Epithelial cell of esophagus (primary cell): ENCODE measurements at places on chromosomes 11 and 22.

DNA sequence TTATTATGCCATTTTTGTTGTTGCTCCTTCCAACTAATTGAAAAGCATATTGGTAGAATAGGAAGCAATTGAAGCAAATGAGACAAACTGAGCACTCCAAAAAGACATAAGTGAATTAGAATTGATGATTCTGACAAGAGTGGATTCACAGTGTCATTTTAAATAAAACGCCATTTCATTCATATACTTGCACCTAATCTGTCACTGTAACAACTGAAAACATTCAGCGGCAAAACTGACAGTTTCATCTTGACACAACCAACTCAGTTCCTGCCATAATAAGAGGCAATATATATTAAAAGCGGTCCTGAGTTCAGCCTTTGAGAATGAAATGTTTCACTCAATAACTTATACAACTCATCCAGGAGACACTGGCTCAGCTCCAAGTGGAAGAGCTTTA is 306.8 kb downstream of the CNTN5 start:
- no peak for DNase-seq

GRCh38 chr22:46071451-46072109 is 78.7 kb upstream of the PPARA start:
- DNase-seq = peak; percentile 95

DNA sequence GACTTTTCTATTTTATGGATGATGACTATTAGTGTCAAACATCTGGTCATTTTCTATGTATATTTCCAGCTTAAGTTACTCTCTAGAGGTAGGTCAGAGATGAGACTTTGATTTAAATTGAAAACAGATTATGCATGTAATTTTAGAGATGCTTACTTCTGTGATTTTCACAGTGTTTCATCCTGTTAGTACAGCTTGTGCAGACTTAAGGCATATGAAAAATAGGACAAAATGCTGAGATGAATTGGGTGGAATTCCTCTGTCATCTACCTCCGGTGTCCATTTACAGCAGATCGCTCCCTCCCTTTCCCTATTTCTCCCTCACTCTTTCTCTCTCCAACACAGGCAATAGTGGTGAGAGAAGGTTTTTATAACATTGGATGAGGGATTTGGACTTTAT is 14.1 kb downstream of the JAM3 start:
- DNase-seq = no peak

GRCh38 chr11:122036018-122036417 is 80.0 kb downstream of the BLID start:
- no peak for DNase-seq

DNA sequence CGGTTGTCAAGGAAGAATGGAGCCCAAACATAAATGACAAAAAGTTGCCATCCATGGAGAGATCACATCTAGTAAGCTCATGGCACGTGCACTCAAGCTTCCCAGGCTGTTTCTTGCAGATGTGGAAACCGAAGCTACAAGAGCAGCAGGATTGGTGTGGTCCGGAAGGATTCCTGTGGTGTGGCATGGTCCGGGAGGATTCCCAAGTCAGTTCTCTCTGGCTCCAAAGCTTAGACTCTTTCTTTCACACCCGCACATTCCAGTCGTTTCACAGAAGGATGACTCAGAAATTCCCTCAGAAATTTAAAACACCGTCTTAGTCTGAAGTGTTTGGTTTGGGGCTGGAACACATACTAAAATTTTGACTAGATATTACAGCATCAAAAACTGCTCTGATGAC is 78.0 kb upstream of the DRD2 start:
- peak; percentile 76 for DNase-seq

GRCh38 chr11:117855912-117856651 is 20.4 kb downstream of the FXYD6 start:
- DNase-seq = no peak

GRCh38 chr11:115874843-115875242 is 370.6 kb upstream of the CADM1 start:
- no peak for DNase-seq

DNA sequence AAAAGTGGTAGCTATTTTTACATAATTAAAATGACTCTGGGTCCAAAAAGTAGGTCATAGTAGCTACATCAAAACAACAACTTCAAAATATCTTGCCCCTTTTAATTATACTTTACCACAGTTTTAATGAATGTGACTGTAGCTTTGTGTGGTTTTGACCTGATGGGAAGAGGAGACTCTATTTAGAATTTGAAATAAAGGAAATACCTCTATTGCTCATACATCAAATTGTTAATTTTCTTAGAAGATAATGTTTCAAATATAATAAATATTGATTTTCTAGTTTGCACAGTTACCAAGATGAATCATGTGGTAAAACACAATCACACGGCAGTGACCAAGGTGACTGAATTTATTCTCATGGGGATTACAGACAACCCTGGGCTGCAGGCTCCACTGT is at the start of gene OR8K1:
OR8K1 (plus strand) TSS at position 301 of the 400 bp plus-strand sequence; CDS start at position 301, 0 bp downstream.
- no peak for DNase-seq

- no peak for DNase-seq
These were observed 9.7 kb upstream of the STK33 start for GRCh38 chr11:8603696-8604077.

- DNase-seq = no peak
These were observed 204.6 kb downstream of the DBX1 start for GRCh38 chr11:19955660-19956059.

- no peak for DNase-seq
These were observed 33.0 kb downstream of the MCHR1 start for GRCh38 chr22:40712311-40712710.

DNA sequence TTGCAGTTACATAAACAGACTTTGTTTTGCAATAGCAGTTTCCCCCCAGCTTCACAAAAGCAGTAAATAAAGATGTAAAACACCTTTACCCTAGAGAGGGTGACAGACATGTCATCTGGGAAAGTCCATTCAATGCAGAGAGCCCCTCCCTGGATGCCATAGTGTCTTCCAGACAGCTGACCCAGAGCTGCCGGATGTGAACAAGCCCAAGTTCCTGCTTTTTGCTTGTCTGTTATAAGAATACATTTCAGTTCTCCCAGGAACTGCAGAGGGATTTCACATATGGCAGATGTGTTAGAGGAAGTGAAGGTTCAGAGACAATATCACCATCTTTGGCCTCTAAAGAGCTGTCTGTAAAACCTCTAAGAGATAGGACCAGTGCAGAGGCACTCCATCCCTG is 48.9 kb downstream of the RELT start:
- no peak for DNase-seq

- no peak for DNase-seq
These were observed 97.5 kb downstream of the GRAMD1B start for GRCh38 chr11:123527526-123527925.

DNA sequence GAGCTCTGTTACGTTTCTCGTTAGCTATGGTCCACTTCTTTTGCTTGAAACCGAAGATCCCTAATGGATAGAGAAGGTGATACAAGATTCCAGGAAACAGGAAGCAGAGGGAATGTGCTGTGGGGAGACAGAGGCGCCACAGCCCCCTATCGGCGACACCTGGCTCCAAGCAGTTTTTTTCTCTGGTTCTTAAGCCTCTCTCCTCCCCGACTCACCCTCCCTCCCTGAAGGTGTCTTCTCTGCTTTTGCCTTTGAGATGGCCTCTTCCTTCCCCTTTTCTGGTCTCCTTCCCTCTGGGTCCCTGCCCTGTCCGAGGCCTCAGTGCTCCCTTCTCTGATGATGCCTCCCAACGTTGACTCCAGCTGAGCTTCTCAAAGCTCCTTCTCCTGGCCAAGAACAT is 14.2 kb upstream of the APOBEC3A start:
- DNase-seq = no peak

DNA sequence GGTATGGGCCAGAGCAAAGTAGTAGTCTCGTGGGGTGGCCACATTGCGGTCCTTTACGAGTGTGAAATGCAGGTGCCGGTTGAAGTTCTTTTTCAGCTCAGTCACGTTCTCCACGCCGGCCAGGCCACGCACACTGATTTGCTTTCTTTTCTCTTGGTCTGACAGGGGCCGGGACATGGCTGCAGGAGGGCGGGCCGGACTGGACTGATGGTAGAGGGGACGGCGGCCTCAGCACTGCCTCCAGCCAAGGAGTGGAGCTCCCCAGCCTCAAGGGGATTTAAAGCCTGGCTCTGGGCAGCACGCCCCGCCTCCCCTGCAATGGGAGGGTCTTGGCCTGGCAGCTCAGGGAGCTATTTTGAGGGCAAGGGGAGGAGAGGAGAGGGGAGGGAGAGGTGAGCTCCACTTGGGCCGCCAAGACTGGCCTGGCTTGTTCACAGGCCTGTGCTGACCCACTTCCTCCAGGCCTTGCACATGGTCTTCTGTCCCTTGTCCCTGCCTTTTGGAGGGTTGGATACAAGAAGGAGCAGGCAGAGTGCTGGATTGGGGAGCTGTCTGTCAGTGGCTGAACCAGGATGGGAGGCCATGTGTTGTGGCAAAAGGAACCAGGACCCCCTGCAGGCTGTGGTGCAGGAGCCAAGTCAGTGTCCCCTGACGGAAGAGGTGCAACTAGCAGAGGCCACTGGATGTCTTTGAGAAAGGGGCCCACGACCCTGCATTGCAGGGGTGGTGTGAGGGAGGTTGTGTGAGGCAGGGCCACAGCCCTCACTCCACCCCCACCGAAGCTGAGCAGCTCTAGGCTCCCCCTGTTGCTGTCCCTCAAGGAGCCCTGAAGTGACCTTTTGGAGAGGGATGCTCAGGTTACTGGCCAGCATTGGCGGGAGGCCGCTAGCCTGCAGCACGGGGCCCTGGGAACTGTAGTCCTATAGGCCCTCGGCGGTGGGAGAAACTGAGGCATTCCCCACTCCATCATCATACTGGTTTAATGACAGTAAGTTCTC is at the start of gene PYGM:
PYGM (minus strand) TSS at position 253 of the 998 bp plus-strand sequence; CDS start at position 177, 76 bp downstream.
- DNase-seq = no peak

DNA sequence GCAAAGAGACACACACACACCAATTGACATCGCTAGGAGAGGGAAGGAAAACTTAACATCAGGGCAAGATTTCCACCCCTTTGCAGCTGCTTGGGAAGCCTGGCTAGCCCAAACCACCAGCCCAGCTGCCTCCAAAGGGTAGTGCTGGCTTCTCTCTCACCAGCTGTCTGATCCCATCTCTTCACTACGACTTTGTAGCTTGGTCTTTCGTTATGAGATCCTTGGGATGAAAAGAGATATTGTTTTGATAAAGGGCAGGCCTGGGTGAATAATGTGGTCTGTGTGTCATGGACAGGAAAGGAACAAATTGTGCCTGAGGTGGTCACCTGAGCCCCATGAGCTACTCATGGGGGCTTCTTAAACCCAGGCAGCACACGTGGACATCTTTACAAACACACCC is 101.9 kb downstream of the ARL14EP start:
- no peak for DNase-seq

DNA sequence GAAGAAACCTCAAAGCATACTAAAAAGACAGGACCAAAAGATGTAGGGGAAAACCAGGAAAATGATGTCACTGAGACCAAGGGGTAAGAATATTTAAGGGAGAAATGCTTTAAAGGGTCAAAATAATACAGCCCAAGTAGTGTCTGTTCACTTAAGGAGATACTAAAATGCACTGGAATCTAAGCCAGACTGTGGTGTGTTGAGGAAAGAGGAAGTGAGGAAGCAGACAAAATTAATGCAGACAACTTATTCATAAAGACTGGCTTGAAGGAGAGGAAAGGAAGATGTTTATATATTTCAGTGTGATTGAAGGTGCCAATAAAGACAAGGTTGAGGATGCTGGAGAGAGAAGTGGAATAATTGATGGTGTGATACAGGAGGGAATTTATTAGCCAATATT is 15.7 kb downstream of the ZNF215 start:
- no peak for DNase-seq

DNA sequence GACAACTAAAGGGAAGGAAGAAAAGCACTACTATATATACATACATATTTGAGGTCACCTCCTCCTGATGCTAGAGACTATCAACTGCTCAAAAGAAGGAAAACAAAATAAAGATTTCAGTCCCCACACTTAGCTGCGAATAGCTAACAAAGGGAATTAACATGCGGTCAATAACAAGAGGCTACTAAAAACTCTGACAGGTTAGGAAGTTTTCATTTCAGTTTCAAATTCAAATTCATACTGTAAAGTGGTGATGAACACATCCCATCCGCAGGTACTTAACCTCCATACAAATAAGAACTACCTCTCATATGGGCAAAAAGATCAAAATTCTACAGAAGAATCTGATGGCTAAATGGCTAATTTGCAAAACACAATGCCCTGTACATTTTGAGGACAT is 2.6 kb downstream of the NAP1L4 start:
- DNase-seq = no peak

DNA sequence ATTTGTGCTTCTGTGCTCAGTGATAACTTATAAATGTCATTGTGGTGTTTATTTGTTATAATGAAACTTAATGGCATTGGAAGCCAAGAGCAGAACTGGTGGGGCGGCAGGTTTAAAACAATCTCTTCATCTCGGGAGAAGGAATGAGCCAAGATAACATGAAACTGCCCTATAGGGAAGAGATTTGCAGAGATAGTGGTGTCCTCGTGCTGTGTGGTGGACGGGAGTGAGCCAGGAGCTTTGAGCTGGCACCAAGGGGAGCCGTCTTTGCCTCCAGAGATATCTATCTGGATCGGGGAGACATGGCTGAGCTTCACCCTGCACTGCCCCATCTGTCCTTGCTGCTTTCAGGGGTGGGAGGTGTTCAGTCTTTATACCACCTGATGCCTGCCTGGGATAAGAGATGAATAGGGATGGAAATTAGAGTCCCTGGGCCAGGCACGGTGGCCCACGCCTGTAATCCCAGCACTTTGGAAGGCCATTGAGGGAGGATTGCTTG is 189.6 kb downstream of the ST3GAL4 start:
- no peak for DNase-seq

DNA sequence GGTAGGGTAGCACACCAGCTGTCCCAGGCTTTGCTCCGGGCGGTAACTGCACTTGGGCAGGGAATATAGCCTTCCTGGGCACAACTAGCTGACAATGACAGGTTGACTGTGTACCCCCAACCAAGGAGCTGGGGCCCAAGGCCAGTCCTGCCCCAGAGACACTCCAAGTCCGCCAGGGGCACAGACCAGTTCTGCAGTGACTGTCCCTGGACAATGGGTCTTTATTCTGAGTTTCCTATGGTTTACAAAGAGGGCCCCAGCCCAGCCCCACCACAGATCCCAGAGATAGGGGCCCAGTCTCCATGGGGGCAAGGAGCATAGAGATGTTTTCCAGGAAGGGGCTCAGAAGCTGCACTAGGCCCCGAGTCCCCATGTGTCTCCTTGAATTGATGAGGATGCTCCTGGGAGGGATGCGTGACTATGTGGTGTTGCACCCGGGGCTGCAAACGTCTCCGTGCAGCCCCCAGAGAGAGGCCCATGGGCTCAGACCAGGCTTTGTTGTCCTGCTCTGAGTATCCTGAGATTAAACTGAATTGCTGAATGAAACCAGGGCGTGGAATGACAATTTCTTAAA is 48.4 kb downstream of the CD6 start:
- no peak for DNase-seq

DNA sequence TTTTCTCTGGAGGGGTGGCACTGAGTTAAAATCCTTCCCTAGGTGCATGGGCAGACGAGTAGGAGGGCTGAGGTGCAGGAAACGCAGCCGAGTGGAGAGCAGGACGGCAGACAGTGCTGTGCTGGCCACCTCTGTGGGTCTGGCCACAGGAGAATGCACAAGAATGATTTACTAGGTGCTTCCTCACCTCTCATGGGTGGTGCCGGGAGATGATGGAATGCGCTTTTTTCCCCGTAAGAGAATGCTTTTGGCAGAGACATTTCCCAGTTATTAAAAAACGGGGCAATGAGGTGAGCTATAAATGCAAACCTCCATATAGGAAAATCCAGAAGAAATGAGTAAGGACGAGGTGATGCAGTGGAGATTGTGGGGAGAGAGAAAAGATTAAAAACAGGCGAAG is 86.1 kb downstream of the ADAMTS15 start:
- DNase-seq = no peak
